ENCODE measurements at places on chromosomes 1 and 21.

DNA sequence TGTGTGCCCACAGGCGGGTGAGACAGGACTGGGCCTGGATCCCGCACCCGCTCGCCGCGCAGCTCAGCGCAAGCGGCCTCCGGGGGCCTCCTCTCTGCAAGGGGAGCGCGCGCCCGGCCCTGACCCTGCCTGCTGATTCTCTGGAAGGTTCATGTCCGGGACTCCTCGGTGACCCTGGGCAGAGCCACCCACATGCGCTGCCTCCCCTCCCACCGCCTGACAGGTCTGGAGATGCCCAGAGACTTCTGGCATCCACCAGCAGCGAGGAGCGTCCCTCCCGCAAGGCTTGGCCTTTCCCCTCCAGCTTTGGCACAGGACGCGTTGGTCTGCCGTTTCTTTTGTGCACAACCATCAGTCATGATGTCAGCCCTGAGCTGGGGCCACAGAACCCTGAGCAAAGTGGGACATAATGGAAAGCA is 42.0 kb upstream of the COL6A2 start:
- no peak for DNase-seq

GRCh38 chr1:82225421-82226185 is 424.9 kb downstream of the ADGRL2 start:
- DNase-seq: no peak

DNA sequence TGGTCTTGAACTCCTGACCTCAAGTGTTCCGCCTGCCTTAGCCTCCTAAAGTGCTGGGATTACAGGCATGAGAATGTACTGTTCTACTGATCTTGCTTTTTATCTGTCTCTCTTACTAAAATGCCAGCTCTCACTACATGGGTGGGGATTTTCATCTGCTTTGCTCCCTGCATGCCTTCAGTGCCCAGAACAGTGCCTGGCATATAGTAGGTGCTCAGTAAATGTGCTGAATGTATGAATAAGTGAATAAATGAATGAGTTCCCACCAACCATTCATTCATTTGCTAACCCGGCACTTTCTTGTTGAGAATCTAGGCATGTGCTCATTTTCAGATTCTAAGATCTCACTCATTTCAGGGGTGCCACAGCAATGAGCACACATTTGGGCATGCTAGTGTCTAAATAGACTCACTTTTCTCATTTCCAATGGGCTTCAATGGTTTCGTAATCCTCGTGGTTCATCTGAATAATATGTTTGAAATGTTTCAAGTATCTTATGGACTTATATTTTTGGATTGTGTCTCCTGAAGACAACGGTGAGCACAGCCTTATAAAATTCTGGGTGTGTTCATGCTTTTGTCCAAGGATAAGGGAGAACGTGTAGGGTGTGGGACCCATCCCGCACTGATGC is 7.6 kb downstream of the DHRS3 start:
- no peak for DNase-seq

GRCh38 chr1:156553860-156554485 is 18.4 kb downstream of the IQGAP3 start:
- no peak for DNase-seq

- no peak for DNase-seq
Measured at GRCh38 chr1:171139890-171140289, 45.2 kb upstream of the FMO2 start.

DNA sequence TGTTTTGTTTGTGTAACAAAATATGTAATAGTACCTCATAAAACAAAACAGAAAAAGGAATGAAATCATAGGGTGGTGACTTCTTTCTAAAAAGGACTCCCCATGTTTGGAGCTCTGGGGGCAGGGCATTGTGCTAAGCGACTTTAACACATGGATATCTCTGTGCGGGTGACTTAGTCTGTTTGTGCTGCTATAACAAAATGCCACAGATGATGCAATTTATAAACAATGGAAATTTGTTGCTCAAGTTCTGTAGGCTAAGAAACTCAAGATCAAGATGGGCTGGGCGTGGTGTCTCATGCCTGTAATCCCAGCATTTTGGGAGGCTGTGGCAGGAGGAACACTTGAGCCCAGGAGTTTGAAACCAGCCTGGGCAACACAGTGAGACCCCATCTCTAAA is 85.4 kb upstream of the SIM2 start:
- DNase-seq: no peak

DNA sequence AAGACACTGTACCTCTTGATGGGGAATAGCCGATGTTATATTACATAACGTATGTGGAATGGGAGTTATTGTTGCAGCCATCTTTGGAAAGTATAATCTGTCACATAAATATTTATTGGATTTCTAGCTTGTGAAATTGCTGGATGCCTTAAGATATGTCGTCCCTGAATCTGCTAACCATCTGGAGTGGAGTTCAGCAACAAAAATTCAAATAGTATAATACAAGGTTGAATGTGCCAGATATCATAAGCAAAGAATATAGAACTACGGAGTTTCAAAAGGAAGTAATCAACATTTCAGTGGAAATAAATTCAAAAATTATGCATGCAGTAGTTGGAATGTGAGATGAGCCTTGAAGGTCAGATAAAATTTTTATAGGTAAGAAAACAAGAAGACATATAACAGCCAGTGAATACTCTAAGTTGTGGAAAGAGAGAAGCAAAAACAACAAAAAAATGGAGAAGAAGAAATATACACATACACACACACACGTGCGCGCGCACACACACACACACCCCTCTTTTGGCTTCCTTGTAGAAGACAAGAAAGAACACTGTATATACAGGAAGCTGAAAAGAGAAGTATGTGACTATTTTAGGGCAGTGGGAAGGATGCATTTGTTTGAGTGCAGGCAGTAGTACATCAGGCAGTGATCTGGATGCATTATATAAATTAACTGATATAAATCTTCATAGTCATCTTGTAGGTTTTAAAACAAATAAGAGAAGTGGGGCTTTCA is 516.7 kb downstream of the KCNT2 start:
- DNase-seq: no peak

- no peak for DNase-seq
Measured at GRCh38 chr1:235122348-235122747, 6.3 kb downstream of the TOMM20 start.

- no peak for DNase-seq
Measured at GRCh38 chr1:202086579-202087350, 36.0 kb upstream of the GPR37L1 start.

DNA sequence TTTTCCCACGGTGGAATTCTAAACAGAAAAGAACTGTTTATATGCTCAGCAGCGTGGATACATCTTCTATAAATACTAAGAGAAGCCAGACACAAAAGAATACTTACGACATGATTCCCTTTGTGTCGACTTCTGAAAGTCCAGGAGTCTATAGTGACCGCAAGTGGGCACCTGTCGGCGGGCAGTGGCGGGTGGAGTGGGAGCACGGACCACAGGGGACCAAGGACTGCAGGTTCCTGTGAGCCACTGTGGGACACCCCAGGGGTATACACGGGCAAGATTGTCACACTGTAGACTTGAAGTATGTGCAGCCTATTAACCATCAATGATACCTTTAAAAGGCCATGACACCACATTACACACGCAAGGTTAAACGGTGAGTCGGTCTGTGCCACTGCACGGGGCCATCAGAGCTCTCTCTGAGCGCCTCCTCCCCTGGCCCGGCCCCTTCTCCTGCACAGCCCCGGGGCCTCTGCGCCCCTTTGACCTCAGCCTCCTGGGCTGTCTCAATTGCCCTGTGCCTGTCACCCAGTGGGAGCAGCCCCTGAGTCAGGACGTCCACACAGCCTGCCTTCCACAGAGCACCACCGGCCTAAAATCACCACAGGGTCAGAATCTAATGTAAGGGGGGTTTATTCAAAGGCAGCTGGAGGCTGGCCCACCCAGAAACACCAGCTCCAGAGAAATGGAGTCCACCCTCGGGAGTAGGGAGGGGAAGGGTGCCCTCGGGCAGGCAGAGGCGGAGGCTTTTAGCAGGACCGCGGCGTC is 90.0 kb upstream of the COL6A1 start:
- no peak for DNase-seq

- DNase-seq: no peak
Measured at GRCh38 chr1:39328095-39328494, 123.6 kb downstream of the MACF1 start.

- DNase-seq: no peak
Measured at GRCh38 chr1:235107368-235108184, 21.1 kb downstream of the TOMM20 start.

- peak; percentile 13 for DNase-seq
Measured at GRCh38 chr1:16351456-16351993, 755 bp downstream of the FBXO42 start.

DNA sequence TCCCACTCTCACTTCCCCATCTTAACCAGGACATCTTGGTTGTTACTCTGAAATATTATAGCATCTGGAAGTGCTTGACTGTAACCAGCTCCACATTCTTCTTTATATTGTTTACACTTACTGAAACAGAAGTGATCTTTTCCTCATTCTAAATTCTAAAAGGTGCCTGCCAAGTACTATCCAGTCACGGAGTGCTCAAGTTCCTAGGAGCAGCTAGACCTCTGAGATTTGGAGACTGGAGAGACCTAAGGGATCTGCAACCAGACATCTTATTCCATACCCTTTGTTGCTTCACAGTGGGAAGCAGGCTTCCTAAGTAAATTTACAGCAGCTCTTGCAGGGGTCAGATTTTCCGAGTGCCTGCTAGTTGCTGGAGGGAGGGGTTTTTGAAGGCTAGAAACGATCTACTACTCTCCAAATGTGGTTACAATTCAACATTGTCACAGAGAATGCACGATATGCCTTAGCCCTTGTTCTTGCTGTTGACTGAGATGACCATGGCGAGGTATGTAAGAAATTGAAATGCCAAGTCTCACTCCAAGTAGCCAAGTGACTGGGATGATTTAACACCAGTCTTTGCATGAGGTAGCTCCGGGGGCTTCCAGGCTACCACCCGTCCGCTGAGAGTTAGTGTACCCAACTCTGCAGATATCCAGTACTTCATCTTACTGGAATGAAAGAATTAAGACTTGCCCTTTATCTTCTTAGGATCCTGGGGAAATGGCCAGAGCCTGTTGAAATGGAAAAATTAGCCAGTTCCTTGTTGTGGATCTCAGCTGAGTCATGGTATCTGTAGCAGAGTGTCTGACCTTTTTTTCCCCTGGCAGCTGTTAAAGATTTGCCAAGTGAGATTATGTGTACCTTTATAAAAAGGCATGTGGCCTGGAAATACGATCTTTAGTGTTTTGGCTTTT is 150.8 kb downstream of the MAST2 start:
- no peak for DNase-seq

GRCh38 chr21:36753556-36753955 is 54.6 kb downstream of the SIM2 start:
- no peak for DNase-seq

DNA sequence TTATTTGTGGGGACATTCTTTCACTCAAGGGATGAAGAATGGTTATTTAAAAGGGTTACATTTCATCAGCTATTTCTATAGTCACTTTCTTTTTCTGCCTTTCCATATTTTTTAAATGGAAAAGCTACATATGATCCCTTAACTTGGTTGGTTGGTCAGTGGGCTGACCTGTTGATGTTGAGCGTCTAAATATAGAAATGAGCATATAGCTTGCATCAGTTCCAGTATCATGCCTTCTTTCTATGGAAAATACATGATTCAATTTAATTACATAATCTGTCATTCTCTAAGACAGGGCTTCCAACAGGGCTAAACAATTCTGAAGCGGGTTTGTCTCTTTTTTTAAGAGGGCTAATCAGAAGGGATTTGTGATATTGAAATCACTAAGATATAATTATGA is 40.6 kb downstream of the TYW3 start:
- no peak for DNase-seq

DNA sequence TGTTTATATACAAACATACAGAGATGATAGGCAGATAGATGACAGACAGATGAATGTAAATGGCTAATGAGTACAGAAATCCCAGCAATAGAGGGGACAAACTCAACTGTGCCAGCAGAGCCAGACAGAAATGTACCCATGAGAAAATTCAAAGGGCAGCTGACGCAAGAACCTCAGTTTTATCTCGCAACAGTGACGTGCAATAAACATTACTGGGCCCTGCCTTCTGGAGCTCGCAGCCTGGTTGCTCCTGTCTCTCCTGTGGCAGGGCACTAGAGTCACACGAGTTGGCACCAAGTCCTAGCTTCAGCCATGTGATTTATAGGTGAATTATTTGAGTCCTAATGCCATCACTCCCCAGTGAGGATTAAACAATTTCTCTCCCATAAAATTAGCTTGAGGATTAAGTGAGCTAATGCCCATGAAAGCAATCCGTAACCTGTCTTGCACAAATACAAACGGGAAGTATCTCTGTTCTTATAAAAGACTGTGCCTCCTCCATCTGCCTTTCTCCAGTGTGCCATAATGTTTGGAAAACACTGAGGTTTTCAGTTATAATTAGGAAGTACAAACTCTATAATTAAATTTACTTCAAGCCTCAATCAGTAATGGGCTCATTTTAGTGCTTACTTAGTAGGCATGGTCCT is 50.7 kb downstream of the VAV3 start:
- DNase-seq: no peak

DNA sequence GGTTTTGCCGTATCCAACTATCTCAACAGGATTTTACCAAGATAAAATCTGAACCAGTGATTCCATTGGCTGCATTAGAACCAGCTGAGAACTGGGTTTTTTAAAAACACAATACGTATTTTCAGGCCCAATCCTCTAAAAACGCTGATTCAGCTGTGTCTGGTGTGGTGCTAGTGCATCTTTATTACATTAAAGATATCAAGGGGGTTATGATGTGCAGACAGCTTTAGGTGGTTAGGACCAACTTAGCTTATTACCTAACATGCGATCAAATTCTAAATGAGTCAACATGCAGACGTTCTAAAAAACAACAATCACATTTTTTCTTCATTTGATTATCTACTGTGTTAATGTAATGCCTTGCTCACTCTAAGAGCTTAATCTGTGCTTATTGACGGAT is 32.0 kb upstream of the EXO1 start:
- no peak for DNase-seq

- no peak for DNase-seq
Measured at GRCh38 chr1:247294282-247294681, 37.4 kb downstream of the ZNF496 start.

DNA sequence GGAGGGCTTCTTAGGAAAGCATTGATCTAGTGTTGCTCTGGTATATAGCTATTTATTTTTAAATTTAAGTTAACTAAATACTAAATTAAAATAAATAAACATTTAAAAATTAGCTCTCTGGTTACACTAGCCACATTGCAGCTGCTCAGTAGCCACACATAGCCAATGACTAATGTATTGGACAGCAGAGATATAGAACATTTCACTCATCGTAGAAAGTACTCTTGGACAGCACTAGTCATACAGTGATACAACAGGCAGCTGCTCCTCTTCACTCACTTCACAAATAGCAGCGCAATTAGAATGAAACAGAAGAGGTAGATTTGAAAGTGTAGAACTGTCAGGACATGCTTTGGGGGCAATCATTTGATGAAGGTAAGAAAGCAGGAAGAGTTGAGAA is 245.4 kb downstream of the PBX1 start:
- no peak for DNase-seq

DNA sequence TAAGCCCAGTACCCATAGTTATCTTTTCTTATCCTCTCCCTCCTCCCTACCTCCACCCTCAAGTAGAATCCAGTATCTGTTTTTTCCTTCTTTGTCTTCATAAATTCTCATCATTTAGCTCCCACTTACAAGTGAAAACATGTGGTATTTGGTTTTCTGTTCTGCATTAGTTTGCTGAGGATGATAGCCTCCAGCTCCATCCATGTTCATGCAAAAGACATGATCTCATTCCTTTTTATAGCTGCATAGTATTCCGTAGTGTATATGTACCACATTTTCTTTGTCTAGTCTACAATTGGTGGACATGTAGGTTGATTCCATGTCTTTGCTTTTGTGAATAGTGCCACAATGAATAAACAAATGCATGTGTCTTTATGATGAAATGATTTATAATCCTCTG is 55.2 kb downstream of the PRKACB start:
- DNase-seq: no peak

Data from SK-MEL-5 (cell line).